Spinal cord (tissue), 10 donors: ENCODE measurements at places on chromosomes 2 and 18. TPM values are rescaled to one million over a fixed set of nuclear protein-coding genes. Genes with fewer than 3 reads are reported as not detected.

- no peaks in the 10 kb centered on the region for H3K27me3 ChIP-seq
- peaks cover 14% of the 10 kb centered on the region for H3K36me3 ChIP-seq
- DNase-seq = peak; percentile 47
Measured at GRCh38 chr2:86274918-86275275, 62.5 kb downstream of the REEP1 start.

- no peak overlapping the region for H3K4me3 ChIP-seq
- no peak overlapping the region for H3K27ac ChIP-seq
- no peak for DNase-seq
- no peaks in the 10 kb centered on the region for H3K36me3 ChIP-seq
- no peaks in the 10 kb centered on the region for H3K27me3 ChIP-seq
Measured at GRCh38 chr2:233360771-233361176, 6.5 kb downstream of the DGKD start.

GRCh38 chr2:26738481-26738880 lies 25.6 kb upstream of the SLC35F6 start:
- H3K27ac ChIP-seq = no peak overlapping the region
- H3K4me1 ChIP-seq = peaks cover 16% of the 10 kb centered on the region
- H3K4me3 ChIP-seq = no peak overlapping the region
- DNase-seq = no peak

GRCh38 chr2:69311024-69311416 lies 76.0 kb downstream of the GFPT1 start:
- peaks cover 30% of the 10 kb centered on the region for H3K4me1 ChIP-seq
- no peak overlapping the region for H3K4me3 ChIP-seq
- DNase-seq = no peak
- no peak overlapping the region for H3K27ac ChIP-seq
- H3K36me3 ChIP-seq = peaks cover 9% of the 10 kb centered on the region

DNA sequence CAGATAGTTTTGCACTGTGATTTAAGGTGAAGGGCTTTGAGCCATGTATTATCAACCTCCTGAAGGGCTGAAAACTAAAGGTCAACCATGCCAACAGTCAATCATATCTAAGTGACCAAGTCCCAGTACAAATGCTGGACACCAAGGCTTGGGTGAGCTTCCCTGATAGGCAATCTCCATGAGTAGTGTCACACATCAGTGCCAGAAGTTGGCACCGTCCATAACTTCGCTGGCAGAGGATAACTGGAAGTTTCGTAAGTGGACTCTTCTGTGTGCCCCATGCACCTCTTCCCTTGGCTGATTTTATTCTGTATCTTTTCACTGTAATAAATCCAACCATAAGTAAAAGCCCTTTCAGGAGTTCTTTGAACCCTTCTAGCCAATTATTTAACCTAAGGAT lies 13.2 kb downstream of the REV1 start:
- no peaks in the 10 kb centered on the region for H3K36me3 ChIP-seq
- no peak for DNase-seq
- H3K27ac ChIP-seq = no peak overlapping the region
- no peaks in the 10 kb centered on the region for H3K27me3 ChIP-seq

DNA sequence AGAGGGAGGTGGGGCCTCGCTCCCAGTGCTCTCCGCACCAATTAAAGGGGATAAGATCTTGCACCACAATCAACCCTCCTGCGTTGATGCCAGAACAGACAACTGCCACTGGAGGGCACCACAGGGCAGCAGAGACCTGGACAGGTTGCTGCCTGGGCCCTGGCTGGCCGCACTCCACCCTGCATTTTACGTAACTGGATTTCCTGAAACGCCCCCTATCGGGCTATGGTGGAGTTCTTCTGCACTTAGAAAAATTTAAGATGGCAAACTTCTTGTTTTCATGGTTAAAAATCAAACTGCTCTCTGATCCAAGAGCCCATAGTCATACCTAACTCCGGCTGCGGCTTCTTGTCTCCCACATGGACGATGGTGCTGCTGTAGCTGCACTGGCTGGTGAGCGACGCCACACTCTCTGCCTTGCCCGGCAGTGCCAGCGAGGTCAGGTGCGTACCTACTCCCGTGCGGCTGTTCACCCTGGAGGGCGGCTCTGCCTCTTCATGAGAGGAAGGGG lies 16.8 kb upstream of the HES6 start:
- H3K27ac ChIP-seq = no peak overlapping the region
- no peak overlapping the region for H3K4me3 ChIP-seq
- peaks cover 13% of the 10 kb centered on the region for H3K4me1 ChIP-seq
- H3K27me3 ChIP-seq = no peaks in the 10 kb centered on the region
- peaks cover 94% of the 10 kb centered on the region for H3K36me3 ChIP-seq

GRCh38 chr18:5895876-5896740 lies 786 bp upstream of the TMEM200C start:
- peak overlapping the region; percentile 73 for H3K4me3 ChIP-seq
- H3K36me3 ChIP-seq = peaks cover 8% of the 10 kb centered on the region
- no peak for DNase-seq
- H3K27me3 ChIP-seq = peaks cover 5% of the 10 kb centered on the region
- peaks cover 17% of the 10 kb centered on the region for H3K4me1 ChIP-seq
- peak overlapping the region; percentile 80 for H3K27ac ChIP-seq

DNA sequence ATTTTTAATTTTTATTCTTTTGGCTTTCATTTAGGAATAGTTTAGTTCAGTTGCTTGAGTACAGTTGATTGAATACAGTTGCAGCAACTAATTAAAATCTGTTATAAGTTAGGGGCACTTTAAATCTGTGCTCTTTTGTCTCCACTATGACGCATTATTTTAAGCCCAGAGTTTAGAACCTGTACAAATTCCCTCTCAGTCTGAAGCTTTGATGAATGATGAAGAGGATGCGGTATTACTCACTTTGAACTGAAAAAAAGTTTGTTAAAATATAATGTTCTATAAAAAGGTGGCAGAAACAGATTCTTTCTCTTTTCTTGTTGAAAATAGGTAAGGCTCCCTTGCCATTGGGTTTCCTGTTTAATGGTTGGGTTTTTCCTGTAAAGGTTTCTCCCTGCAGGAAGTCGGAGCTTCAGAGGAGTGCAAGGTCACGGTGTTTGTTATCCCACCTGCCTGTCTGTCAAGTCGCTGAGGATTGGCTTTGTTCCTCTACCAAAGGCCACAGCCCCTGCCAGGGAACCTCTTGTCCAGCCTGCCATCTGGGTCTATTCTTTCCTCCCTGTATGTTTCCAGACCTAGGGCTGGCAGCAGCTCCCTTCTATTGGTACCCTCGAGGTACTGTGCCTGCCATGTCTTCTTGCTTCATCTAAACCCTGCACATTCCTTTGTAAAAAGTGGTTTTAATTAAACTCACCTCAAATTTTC lies 43.8 kb upstream of the FN1 start:
- no peak for DNase-seq
- no peaks in the 10 kb centered on the region for H3K36me3 ChIP-seq
- H3K27ac ChIP-seq = no peak overlapping the region
- H3K4me3 ChIP-seq = no peak overlapping the region

DNA sequence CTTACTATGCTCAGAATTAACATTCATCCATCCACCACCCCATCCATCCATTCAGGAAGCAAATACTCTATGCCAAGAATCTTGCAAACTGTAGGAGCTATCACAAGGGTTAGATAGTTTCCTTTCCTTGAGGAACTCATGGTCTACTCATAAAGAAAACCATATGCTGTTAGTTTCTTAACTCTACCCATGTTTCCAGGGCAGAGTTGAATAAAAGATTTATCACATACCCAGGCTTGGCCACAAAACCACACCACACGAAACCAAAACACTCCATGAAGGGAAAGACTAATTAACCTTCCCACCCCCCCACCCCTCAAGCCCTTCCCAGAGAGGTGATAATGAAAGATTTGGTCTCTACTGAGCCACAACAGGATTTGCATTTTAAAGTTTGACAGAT lies 23.7 kb upstream of the MSGN1 start:
- H3K27ac ChIP-seq = no peak overlapping the region
- no peaks in the 10 kb centered on the region for H3K36me3 ChIP-seq
- H3K4me3 ChIP-seq = no peak overlapping the region
- peaks cover 2% of the 10 kb centered on the region for H3K4me1 ChIP-seq
- H3K27me3 ChIP-seq = no peaks in the 10 kb centered on the region

DNA sequence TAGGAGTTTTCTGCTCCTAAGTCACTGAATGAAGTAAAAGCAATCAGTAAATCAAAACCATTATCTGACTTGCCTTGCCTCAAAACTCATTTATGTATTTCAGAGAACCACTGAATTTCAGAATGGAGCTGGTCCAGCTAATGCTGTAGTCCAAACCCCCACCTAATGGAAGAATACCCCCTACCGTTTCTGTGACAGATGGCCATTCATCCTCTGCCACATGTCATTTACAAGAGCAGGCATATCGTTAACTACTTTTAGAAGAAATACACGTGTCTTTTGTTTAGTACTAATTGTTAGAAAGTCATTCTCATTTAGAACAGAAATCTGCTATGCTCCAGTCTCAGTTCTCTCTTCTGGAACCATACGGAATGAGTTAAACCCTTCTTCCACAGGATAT lies 12.8 kb upstream of the GALNT5 start:
- DNase-seq = no peak
- no peaks in the 10 kb centered on the region for H3K36me3 ChIP-seq
- H3K27me3 ChIP-seq = no peaks in the 10 kb centered on the region

Gene UGT1A3
- not detected for total RNA-seq

Gene LANCL1
- total RNA-seq = 48.7 TPM

Gene UGT1A10
- total RNA-seq = not detected

Gene NAT8
- total RNA-seq = not detected

Gene LYPD1
- total RNA-seq = 54.2 TPM

Gene SRSF7
- 115 TPM for total RNA-seq

Gene AKAIN1
- total RNA-seq = 0.77 TPM
